ENCODE measurements at places on chromosomes 6 and 20.

GRCh38 chr6:158290040-158290439 lies 22.2 kb upstream of the TULP4 start:
- DNase-seq = no peak

GRCh38 chr20:63686492-63687321 lies 9.7 kb upstream of the TNFRSF6B start:
- peak; percentile 86 for DNase-seq

- no peak for DNase-seq
These were observed 59.6 kb upstream of the SALL4 start for GRCh38 chr20:51861726-51862466.

DNA sequence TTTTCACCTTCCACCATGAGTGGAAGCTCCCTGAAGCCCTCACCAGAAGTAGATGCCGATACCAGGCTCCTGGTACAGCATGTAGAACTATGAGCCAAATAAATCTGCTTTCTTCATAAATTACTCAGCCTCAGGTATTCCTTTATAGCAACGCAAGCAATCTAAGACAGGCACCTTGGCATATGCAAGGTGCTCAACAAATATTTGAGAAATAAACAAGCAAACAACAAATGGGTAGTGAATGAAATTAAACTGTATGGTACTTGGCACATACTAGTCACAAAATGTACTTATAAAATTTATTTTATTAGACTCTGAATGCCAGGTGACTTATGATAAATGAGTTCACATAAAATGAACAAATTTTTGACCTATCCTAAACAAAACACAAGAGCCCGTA lies 220.3 kb downstream of the MAFB start:
- DNase-seq = no peak

DNA sequence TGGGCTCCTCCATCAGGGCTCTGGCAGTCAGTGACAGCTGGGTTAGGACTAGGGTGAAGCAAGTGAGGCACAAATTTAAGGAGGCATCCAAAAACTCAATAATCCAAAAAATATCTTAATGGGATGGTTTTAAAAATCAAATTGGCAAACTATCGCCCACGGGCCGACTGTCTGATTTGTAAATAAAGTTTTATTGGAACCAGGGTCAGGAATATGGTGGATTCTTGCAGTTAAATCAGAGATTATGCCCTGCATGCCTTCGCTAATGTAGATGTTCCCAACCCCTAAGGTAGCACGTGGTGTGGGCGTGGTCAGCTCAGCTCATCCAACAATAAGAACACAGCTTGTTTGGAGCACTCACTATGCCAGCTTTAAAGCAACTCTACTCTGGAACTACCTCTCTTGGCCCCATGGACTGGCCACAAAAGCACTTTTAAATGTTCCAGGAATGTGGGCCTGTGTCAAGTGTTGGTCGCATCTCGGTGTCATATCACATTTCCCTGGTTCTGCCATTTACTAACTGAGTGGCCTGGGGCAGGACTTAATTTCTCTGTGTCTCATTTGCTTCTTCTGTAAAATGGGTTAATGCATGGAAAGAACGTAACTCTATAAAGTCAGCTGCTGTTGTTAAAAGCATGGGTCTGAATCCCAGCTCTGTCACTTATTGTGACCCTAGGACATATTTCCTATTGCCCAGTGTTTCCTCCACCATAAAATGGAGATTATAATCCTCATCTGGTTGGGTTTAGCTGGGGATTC lies 7.0 kb downstream of the TP53RK start:
- no peak for DNase-seq

- peak; percentile 52 for DNase-seq
These were observed 37.2 kb upstream of the TAF8 start for GRCh38 chr6:42013134-42013516.

GRCh38 chr6:160766657-160766988 lies 64.6 kb downstream of the PLG start:
- DNase-seq = no peak

DNA sequence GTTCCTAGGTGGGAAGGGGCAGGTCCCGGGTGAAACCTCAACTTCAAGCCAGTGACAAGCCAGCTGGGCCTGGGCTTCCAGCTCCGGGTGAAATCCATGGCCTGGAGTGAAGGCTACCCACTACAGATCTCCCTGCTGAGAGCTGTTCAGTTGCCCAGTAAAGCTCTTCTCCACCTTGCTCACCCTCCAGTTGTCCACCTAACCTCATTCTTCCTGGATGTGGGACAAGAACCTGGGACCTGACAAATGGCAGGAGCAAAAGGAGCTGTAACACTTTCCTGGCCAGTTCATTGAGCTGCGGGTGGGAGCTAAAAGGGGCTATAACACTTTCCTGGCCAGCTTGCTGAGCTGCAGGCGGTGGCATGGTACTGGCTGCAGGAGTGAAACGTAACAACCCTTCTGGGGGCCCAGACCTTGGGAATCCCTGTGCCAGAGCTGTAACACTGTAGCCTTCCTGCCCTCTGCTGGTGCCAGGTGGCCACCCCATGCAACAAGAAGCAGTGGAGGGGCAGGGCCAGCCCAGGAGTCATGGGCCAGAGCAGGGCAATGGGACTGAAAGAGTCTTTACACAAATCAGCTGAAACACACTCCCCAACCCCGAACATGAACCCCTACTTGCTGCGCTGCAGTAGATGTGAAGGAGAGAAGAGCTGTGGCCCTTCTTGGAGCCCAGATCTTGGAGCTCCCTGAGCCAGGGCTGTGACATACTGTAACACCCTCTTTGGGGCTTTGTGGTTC lies 3.6 kb upstream of the HINT3 start:
- DNase-seq = peak; percentile 34

DNA sequence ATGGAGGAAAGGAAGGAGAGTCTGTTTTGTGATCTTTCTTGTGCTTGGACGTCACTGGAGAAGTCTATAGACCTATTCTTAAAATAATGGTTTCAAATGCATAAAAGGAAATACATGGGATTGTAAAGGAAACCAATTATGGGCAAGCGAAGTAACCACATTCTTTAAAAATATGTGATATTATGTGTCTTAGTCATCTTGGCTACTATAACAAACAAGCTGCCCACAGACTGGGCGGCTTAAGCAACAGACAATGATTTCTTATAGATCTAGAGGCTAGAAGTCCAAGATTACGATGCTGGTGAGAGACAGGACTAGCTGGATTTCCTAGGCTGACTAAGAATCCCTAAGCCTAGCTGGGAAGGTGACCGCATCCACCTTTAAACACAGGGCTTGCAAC lies 49.4 kb upstream of the CD83 start:
- peak; percentile 63 for DNase-seq

GRCh38 chr20:34122274-34122980 lies 10.4 kb upstream of the EIF2S2 start:
- no peak for DNase-seq

DNA sequence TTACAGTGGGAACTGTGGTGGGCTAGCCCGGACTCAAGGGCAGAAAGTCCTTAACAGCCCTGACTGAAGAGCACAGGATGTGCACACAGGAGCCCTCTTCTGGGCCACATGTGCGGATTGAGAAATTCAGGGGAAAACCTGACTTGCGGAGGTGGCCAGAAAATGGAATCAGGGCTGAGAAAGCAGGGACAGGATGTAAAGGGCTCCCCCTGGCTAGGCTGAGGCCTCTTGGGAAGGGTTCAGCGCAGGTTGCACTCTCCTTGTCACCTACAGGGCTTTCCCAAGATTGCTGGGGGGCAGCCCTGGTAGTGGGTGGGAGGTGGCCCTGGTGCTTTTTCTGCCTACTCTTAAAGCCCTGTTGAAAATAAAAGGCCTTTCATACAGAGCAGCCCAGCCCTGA lies 251.2 kb downstream of the SLC24A3 start:
- DNase-seq = no peak

DNA sequence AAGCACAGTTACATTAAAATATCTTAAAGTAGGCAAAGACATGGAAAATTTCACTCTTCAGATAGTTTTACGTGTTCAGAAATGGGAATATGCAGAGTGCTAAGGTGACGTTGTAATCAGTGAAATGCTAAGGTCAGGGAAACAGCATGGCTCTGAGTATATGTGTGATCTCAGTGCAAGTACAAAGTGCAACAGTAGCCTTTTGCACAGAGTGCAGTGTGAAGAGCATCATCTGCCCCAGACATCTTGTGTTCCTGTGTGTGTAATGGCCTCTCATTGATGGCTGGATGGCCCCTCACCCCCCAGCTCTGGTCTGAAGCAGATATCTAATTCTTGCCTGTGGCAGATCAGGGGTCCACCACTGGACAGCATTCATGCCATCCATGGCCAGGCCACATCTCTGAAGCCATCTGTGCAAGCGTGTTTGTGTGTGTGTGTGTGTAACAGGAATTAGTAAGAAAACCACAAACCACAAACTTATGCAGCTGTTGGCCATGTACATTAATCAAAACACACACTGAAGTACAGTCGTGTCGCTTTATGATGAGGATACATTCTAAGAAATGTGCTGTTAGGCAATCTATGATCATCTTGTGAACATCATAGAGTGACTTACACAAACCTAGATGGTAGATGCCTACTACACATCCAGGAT lies 165.1 kb downstream of the RALGAPA2 start:
- no peak for DNase-seq

- no peak for DNase-seq
These were observed 8.6 kb upstream of the STX16 start for GRCh38 chr20:58642441-58642840.

DNA sequence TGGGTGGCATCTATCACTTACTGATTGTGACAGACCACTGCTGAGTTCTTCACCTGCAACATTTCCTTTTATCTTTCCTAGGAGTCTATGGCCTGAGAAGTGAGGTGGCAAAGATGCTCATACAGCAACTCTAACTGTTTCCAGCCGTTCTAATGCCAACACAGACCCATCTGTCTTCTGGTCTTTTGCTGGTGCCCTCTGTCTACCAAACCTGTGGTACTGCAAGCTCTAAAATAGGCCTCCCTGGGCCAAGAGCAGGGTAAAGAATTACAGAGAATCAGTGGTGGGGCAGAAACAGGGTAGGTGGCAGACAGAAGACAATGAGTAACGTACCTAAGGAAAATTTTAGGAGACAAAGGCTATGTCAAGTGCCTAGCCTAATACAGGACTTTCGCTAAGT lies 611.0 kb upstream of the FLRT3 start:
- peak; percentile 19 for DNase-seq

DNA sequence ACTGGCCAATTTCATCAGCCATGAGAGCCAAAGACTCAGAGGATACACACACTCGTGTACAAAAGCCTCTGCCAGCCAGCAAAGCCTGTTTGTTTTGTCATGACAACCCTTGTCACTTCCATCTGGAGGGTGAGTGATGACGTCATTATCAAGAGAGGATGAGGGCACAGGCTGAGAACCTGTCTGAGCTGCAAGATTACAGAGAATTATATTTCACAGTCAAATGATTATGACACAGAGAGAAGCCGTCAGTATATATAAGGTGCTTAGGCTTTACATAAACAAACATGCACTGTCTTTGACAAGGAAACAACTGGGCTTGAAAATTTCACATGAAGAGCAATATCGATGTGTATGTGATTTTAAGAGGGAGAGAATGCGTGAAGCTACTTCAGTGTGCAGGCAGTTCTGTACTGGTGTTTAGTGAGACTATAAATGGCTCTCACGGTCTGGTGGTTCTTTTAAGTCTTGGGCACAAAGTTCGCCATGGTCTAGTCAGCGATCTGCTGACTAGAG lies 36.5 kb upstream of the BCLAF1 start:
- DNase-seq = peak; percentile 83

DNA sequence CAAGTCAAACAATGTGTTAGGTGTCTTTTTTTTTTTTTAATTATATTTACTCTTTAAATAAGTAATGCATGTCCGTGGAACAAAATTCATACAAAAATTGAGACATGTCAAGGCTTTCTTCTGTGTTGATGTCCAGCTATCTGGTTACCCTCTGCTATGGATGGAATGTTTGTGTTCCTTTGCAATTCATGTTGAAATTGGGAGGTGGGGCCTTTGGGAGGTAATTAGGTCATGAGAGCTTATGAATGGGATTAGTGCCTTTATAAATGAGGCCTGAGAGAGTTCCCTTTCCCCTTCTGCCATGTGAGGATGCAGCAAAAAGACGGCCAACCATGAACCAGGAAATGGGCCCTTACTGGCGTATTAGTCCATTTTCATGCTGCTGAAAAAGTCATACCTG lies 83.1 kb upstream of the KCNG1 start:
- DNase-seq = no peak

DNA sequence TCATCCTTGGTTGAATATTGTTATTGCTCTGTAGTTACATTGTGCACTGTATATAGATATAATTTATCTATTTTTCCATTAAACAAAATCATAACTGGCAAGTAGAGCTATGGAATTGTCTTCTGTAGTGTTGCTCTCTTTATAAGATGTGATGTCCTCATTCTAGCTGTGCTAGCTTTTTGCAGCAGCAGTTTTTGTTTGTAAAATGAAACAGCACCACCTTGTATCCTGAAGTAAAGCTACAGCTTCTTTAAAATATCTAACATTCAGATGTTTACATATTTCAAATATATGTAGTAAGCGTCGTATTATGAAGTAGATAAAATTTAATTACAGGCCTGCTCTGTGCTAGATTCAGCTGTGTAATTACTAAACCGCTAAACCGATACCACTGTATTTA lies 328.8 kb upstream of the MANEA start:
- no peak for DNase-seq

DNA sequence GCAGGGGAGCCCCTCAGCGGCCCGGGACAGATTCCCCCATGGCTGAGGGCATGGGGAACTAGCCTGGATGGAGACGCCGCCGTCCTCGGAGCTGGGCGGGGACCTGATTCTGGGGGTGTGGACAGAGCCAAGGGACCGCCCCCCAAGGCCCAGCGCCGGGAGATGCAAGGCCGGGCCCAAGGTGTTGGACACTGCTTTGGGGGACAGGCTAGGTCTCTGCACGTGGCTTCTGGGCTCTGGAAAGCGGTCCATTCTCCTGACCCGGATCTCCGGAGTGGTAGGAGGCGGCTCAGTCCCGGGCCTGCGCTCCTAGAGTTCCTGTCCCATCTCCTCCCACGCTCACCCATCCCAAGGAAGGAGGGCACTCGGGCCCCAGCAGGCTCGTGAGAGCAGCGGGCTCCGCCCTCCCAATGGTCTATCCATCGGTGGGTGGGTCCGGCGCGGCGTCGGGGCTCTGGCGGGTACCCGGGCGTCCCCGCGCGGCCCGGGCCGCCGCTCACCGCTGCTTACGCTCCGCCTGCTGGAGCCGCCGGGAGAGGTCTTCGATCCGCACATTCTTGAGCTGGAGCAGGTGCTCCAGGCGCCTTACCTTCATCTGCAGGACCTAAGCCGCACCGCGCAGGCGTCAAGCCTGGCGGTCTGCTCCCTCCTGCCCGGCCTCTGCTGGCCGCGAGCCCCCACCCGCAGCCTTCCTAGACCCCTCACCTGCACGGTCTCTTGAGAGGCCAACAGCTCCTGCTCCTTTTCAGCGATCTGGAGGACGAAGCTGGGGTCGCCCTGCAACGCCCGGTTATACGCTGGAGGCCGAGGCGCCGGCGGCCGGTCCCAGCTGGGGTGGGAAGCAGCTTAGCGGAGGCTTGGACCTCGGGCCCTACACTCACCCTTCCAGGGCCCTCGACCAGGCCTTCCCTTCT lies 3.3 kb downstream of the SPEF1 start:
- peak; percentile 62 for DNase-seq
